ENCODE measurements at places on chromosomes 5 and 9. TPM values are rescaled to one million over a fixed set of nuclear protein-coding genes. Genes with fewer than 3 reads are reported as not detected.

The HTR1A gene
- total RNA-seq = not detected

The LHX3 gene
- not detected for total RNA-seq

The SPINK7 gene
- not detected for total RNA-seq

The GPR151 gene
- total RNA-seq = not detected

The MRRF gene
- total RNA-seq = 26.7 TPM

The SLIT3 gene
- total RNA-seq = 7.4 TPM

The SPDL1 gene
- 15.3 TPM for total RNA-seq

The CDKN2B-AS1 gene
- 2.9 TPM for total RNA-seq

The TRPM3 gene
- total RNA-seq = not detected

The ARL14EPL gene
- total RNA-seq = not detected

The CFAP90 gene
- not detected for total RNA-seq

All from glomerular endothelial cell (primary cell).